ENCODE measurements at places on chromosomes 7 and 10.

DNA sequence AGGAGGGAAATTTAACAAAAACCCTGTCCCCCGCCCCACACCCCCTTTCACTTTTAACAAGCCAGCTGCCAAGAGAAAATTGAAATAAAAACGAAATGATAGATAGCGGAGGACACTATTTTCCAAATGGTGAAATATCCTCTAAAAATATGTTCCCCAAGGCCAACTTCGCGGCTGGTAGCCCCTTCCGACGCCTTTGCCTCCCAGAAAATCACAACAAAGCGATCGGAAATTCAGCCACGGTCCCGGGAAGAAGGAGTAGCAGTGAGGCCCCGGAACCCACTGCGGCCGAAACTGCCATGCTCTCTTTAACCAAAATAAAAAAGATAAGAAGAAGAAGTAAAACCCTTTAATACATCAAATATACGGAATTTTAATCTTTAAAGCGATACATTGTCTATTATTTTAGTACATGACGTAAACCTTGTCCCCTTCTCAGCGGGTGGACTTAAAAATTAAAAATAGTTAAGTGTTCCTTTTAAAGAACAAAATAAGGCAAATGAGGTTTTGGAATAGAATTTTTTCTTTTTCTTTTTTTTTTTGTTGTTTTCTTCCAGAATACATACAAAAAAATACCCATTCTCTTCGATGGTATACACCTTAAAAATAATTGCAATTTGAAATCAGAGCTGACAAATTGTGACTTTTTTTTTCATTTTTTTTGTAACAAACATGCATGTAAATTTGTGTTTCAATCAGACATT, 3.9 kb downstream of the ZNF503 start:
- no peak for DNase-seq

- DNase-seq, result peak; percentile 26
Observed at GRCh38 chr10:131815266-131816156, 85.3 kb upstream of the PPP2R2D start.

- DNase-seq, result no peak
Observed at GRCh38 chr10:30550967-30551815, 78.4 kb downstream of the LYZL2 start.

- DNase-seq, result no peak
Observed at GRCh38 chr7:116231949-116232348, 21.6 kb downstream of the TES start.

DNA sequence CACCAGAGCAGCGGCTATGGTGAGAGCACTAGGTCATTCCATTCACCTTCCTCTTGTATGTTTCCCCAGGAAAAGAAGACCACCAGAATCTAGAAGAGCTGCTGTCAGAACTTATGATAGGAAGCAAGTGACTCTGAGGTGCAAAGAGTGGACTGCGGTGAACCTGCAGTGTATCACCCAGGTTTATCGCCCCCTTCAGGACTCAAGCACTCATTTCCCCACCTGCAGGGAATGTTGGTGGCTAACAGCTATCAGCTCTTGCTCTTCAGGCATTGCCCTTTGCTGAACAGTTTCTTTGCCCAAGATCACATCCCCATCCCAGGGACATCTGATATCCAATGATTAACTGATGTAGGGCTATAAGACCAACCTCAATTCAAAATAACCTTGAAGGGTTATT, 66.3 kb upstream of the IL6 start:
- DNase-seq, result no peak

Data from activated naive CD4-positive, alpha-beta T cell treated with anti-CD3 and anti-CD28 coated beads, Interleukin-2, amount 50 U/mL, for 72 hours (primary cell).